ENCODE measurements at places on chromosomes 4 and X.

DNA sequence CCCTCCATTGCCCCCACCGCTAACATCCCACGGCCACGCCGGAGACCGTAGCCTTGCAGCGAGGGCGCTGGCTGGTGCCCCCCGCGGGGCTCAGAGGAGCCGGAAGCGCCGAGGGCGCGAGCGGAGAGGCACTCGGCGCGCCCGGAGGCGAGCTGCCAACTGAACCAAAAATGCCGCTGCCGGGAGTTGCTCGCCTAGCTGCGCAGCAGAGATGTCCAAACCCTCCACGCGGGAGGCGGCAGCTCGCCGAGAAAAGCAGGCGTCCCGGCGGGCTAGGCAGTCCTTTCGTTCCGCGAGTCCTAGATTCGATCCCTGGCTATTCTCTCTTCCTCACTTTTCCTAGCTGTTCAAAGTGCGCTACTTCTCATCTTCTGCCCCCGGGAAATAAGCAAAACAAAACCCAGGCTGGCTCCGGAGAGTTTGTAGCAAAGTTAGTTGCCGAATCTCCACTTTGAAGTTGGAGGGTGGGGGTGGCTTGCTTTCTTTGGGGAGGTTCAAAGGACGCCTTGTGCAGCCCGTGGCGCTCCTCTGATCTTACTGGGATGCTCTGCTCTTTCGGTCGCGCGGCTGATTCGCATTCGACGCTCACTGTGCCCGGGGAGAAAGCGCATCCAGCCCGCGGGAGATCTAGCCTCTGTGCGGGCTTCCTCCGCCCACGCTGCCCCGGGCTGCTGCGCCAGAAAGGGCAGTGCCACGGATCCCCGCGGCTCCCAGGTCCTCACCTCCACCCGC lies 723 bp downstream of the NKX6-1 start:
- DNase-seq: no peak

GRCh38 chr4:15015170-15015569 lies 12.9 kb downstream of the CPEB2 start:
- DNase-seq: no peak

GRCh38 chrX:22520128-22520828 lies 247.6 kb downstream of the CBLL2 start:
- no peak for DNase-seq

- no peak for DNase-seq
These were observed 131.8 kb downstream of the GUCY2F start for GRCh38 chrX:109350051-109350450.

- no peak for DNase-seq
These were observed 836.0 kb downstream of the TRIML1 start for GRCh38 chr4:188975271-188975670.

DNA sequence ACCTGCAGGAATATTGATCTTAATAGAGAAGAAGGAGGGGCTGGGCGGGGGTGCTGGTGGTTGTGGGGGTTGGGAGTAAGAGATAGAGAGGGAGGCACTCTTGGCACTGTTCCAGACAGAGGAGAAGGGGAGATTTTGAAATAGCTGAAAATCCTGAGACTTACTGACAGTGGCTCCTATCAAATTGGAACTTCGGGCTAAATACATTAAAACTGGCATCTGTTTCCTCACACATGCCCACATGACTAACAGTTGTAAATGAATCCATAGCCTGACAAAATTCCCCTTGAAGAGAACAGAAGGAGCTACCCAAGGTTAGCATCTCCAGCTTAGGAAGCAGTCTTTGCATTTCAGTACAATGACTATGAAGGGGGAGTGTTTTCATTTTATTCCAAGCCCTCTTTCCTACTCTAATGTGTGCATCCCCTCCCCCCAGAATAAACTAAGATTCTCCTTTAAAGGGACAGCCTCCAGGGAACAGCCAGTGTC lies 1.4 kb downstream of the DCX start:
- no peak for DNase-seq

DNA sequence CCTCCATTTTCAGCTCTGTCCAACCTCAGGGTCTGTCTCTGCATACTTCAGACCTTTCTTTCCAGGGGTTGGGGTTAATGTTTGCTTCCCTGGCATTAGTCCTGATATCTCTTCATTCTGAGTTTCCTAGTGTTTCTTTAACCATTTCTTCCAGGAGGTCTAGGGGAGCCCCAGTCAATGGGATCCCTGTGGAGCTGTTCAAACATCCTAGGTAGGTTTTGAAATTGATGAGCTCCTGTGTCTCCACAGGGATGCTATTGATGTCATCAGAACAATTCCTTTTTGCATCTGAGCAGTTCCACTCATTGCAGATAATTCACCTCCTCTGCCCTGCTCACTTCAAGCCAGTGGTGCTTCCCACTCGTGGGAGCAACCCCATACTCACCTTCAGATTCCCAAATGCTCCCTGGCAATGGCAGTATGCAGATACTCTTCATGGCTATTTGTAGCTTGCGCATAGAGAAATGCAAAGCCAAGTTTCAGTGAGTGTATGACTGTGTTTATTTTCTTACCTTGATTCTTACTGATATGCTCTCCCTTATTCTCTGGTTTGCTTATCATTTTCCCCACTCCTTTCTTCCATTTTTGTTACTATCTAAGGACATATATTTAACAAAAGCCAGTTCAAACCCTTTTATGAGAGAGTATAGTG lies 33.7 kb upstream of the LIMCH1 start:
- no peak for DNase-seq

DNA sequence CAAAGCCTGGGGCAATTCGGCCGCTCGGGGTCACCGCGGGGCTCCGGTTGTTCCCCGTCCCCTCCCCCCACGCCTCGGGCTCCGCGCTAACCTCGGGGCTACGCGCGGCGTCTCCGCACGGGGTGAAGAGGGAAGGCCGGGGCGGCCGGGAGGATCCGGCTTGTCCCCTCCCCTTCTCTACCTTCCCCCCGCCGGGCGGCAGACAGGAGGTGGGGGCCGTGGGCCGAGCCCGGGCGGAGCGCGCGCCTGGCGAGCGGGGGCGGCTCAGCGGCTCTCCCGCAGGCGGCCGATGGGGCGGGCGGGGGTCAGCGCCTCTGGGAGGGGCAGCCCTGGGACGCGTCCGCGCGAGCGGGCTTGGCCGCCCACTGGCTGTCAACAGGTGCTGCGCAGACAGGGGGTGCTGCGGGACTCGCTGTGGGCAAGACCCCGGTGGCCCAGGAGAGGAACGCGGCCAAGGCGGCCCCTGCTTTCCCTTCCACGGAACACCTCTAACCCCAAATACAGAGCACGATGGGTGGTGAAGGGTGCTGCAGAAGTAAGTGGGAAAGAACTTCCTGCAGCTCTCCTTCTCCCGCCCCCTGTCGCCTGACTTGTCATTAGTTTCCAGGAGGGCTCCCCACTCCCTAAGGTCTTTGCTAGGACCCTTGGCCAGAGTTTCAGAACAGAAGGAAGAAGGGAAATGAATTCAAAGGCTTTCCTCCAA lies at the start of gene PDGFC:
PDGFC (minus strand) TSS at position 124 of the 703 bp plus-strand sequence. CDS start 896 bp downstream, outside the sequence.
- no peak for DNase-seq

DNA sequence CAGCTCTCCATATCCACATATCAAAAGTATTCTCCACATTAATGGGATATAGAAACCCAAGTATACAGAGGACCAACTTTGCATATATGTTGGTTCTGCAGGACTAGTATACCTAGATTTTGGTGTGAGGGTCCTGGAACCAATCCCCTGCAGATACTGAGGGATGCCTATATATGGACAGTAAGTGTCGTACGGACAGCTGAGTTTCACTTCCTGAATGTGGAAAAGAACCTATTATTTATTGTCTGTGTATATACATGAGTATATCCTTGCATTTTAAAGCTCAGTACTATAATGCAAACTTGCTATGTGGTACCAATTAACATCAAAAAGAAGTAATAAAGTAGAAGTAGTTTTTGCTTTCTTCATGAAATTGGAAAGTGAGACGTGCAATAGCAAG lies 101.9 kb downstream of the FBXW7 start:
- no peak for DNase-seq

GRCh38 chrX:131812847-131813825 lies 210.0 kb upstream of the STK26 start:
- peak; percentile 82 for DNase-seq

- DNase-seq: no peak
These were observed 28.5 kb upstream of the XG start for GRCh38 chrX:2723286-2723879.

- no peak for DNase-seq
These were observed 214.5 kb upstream of the TACR3 start for GRCh38 chr4:103934178-103934789.

GRCh38 chr4:184148738-184149637 lies 68.7 kb downstream of the ENPP6 start:
- DNase-seq: no peak

- DNase-seq: no peak
These were observed 12.5 kb downstream of the OGT start for GRCh38 chrX:71545364-71545763.

GRCh38 chr4:132642016-132642817 lies 506.9 kb upstream of the PCDH10 start:
- DNase-seq: no peak

DNA sequence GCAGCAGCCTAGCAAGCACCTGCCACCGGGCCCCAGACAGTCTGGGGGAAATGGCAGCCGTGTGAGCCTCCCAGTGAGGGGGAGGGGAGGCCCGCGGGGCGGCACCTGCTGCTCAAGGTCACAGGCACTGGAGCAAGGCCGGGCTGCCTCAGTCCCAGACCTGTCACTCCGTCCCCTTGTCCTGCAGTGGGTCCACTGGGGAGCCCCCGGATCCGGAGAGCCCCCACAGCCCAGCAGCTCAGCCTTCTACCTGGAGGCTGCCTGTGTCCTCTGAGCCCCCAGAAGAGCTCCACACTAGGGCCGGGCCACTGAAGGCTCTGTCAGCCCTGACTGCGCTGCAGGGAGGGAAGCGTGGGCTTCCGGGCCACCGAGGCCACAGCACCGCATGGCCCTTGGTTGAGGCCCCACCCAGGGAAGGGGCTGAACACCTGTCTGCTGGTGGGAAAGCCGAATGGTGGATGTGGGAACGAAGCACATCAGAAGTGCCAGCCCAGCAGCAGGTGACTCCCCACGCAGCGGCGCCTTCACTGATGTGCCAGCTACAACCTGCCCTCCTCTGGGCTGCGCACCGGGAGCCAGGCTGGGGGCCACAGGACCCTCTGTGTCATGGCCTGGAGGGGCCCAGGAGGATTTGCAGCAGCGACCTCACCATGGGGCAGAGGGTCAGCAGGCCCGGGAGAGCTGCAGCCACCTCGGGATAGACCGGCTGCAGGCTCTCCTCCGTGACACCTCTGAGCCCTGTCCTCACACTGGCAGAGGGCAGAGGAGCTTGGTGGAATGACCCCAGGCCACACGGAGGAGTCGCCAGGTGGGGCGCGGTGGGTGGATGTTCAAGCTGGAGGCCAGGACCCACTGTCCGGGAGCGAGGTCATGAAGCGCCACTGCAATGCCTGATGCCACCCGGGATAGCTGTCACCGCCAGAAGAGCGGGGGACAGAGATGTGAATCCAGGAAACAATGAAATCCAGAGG lies 35.0 kb upstream of the MXD4 start:
- no peak for DNase-seq

GRCh38 chr4:54005475-54005874 lies 58.9 kb downstream of the CHIC2 start:
- no peak for DNase-seq

- no peak for DNase-seq
These were observed 3.1 kb upstream of the BCORL1 start for GRCh38 chrX:129979207-129979920.

GRCh38 chr4:143538979-143539669 lies 25.6 kb downstream of the SMARCA5 start:
- no peak for DNase-seq

DNA sequence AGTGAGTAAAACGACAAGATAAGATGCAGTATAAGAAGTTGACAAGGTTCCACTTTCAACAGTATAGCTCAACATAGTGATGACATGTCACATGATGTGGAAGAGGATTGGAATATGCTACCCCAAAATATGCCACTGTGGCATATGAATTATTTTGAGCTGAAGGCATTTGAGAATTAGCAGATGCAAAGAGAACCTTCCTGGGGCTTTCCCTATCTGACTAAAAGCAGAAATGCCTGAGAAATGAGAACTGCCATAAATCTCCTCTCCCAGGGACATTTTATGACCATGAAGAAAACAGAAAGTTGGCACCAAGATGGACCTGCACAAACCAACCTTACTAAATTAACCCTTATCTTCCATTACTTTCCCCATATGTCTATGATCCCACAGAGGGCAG lies 24.8 kb downstream of the CDKN2AIP start:
- DNase-seq: no peak

GRCh38 chr4:146073517-146073916 lies 102.0 kb upstream of the LSM6 start:
- DNase-seq: no peak

DNA sequence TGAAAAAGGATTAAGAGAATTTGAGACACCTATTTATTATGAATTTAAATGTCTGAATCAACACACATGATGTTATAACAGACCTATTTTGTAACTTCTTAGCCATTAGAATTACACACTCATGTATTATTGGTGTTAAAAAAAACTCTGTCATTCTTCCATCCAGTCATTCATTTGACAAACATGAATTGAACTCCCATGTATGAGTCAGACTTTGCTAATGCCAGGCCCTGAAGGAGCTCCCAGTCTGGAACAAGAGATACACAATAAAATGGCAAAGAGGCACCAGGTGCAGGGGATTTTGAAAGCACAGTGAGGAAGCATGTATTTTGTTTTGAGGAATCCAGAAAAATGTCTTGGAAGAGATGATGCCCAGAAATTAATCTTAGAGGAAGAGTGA lies 87.7 kb upstream of the EFHC2 start:
- DNase-seq: no peak

- no peak for DNase-seq
These were observed 127.3 kb downstream of the DCHS2 start for GRCh38 chr4:154364066-154364845.

GRCh38 chrX:153608376-153608775 lies 9.4 kb upstream of the CCNQ start:
- DNase-seq: no peak

DNA sequence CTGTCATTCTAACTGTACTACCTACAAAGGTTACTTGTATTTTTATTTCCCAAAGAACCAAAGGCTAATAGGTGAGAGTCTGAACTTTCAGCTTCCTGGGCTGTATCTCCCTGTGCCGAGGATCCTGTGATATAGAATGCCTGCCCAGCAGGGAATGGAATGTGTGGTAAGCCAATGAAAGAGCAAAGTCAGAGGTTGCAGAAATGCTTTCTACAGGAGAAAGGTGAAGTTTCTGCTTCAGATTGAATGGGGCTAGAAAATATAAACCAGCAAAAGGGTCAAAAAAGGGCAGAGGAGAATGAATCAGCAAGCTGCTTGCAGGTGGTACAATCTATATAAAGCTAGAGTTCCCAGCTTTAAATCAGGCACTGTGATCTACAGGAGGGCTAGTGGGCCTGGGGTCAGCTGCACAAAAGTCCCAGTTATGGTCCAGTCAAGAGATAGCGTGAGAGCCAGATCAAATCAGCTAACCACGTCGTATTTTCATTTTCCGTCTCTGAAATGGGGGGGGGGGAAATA lies 146.1 kb downstream of the DCTD start:
- no peak for DNase-seq

DNA sequence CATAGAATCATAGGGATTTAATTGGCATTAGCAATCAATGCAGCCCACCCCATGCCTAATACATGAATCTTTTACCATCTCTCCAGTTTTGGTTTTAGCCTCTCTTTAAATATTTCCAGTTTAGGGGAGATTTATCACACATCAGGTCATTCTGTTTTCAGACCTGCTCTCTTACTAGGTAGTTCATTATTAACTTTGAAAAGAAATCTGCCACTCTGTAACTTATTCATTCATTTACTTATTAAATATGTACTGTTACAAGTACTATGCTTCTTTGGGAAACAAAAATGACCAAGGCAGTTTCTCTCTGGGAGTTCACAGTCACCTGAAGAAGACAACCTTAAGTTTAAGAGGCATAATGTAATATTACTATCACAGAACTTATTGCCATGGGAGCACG lies 62.1 kb downstream of the USO1 start:
- no peak for DNase-seq
